ENCODE measurements at places on chromosomes 4 and X. TPM values are rescaled to one million over a fixed set of nuclear protein-coding genes. Genes with fewer than 3 reads are reported as not detected.

DNA sequence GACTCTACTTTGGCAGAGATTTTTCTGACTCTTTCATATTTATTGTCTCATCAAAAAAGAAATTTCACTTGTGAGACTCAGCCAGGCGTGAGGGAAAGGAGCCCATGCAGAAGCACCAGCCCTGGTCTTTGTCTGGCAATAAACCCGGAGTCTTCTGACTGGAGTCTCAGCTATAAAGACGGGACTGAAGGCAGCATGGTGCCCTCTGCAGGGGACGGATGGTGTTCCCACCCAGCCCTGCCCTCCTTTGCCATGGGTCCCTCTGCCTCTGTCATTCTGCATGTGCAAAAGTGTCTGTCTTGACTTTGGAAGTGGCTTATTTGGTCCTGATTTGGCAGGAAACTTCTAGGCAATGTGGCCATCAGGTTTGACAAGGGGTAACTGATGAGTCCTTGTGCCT, 14.2 kb downstream of the ZNF185 start:
- no peak for DNase-seq

DNA sequence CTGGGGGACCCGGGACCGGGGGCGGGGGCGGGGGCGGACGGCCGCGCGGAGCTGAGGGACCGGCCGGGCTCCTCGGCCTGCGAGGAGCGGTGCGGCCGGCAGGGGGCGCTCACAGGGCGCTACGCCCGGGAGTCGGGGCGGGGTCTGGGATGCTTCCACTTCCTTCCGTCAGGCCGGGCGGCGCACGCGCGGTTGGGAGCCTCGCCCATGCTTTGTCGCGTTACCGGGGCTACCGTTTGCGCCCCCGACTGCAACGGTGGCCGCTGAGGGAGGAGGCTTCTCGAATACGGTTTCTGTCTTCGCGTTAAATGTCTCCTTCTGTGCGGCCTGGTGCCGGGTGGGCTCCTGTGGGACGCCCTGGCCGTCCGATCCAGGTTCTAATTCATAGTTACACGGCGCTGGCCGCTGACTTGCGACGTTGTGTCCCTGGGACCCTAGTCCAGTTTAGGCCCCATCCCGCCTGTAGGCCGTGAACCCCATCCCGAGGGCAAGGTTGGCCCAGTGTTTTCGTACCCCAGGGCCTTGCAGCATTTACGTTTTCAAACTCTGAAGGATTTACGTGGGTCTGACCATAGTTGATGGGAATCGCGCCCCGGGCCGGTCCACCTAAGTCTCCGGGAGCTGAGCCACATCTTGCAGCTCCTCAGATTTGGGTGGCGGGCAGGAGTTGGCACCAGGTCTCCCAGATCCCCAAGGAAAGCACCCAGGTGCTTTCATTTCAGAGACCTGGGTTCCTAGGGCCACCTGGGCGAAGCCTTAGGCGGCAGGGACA, 549 bp downstream of the MSL3 start:
- peak; percentile 91 for DNase-seq

GRCh38 chr4:5812506-5813229, 80.2 kb downstream of the CRMP1 start:
- peak; percentile 17 for DNase-seq

DNA sequence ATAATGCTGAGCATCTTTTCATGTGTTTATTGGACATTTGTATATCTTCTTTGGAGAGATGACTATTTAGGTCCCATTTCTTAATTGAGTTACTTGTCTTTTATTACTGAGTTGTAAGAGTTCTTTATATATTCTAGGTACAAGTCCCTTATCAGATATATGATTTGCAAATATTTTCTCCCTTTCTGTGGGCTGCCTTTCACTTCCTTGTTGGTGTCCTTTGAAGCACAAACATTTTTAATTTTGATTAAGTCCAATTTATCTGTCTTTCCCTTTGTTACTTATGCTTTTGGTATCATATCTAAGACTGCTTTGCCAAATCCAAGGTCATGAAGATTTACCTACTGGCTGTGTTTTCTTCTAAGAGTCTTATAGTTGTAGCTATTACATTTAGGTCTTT, 113.2 kb downstream of the HNRNPD start:
- DNase-seq = no peak

GRCh38 chrX:48573690-48574269, 504 bp upstream of the RBM3 start:
- DNase-seq = no peak

DNA sequence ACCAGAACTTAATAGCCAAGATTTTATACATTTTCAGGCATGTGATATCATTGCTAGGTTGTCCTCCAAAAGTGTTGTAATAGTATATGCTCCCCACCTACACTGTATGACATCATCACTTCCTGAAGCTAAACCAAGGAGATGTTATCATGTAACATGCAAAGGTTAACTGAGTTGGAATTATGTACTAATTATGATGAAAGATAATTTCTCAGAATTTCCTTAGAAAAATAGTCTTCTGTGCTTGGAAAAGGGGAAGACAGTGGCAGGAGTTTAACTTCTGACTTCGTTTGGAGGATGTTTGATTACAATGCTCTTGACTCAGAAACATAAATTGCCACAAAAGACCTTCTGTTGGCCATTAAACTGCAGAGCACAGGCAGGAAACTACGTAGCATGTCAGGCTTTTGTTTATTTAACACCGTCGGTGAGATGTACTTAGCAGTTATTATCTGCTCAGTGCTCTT, 83.6 kb upstream of the GUCY1A1 start:
- peak; percentile 1 for DNase-seq

- no peak for DNase-seq
These were observed 37.3 kb upstream of the ARAF start for GRCh38 chrX:47523713-47524166.

DNA sequence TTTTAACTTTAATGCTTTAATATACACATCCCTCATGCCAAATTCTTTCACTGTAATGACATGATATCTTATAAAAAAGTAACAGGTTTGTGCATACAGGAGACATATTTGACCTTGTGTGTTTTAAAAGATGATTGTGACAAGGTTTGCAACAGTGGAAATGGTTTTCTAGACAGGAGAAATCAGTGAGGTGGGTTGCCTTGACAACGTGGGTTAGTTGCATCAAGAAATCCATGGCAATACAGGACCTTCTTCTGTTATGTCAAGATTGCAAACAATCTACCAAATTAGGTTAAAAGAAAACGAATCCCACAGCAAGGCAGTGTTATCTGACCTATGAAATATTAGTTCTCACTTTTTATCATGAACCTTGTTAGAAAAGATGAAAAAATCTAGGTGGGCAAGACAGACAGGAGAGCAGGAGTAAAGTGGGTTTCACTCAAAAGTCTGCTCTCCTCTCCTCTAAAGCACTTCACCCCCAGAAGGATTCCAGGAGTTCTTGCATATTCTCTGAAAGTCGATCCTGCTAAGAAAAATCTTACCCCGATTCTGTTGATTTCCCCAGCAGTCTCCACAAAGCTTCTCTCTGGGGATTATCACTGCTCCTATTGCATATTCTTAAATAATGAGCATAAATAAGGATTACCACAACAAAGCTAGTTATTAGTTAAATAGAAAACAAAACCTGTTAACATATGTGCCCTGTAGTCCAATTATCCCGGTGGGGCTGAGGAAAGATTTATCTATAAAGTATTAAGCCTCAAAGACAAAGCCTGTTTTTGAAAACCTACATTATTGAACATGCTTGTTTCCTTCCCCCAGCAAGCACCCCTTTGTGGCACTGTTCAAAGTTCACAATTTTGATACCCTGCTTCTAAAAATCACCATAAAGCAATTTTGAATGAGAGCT, 71.0 kb downstream of the TMA16 start:
- no peak for DNase-seq

- peak; percentile 9 for DNase-seq
These were observed at the start of gene CLTRN for GRCh38 chrX:15664487-15665444. Gene CLTRN (minus strand): TSS chrX:15664805. CDS start chrX:15664775, 30 bp downstream.

DNA sequence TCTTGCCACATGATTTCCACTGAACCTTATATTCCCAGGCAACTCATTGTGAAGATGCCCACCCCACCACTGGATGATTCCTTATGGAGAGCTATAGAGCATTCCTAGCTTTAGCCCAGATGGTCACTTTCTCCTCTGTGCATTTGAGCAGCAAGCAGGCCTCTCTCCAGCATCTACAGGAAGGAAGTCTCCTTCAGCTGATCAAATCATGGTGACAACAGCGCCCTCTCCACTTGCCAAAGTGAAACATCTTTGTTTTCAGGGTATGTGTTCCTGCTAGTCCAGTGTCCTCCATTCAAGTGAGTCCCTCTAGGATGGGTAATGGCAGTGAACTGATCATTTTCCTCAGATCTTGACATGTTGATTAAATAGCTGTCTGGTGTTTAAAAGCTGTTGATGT, 10.9 kb upstream of the SYTL5 start:
- no peak for DNase-seq

- peak; percentile 4 for DNase-seq
These were observed 4.6 kb upstream of the GPR34 start for GRCh38 chrX:41684138-41684537.

DNA sequence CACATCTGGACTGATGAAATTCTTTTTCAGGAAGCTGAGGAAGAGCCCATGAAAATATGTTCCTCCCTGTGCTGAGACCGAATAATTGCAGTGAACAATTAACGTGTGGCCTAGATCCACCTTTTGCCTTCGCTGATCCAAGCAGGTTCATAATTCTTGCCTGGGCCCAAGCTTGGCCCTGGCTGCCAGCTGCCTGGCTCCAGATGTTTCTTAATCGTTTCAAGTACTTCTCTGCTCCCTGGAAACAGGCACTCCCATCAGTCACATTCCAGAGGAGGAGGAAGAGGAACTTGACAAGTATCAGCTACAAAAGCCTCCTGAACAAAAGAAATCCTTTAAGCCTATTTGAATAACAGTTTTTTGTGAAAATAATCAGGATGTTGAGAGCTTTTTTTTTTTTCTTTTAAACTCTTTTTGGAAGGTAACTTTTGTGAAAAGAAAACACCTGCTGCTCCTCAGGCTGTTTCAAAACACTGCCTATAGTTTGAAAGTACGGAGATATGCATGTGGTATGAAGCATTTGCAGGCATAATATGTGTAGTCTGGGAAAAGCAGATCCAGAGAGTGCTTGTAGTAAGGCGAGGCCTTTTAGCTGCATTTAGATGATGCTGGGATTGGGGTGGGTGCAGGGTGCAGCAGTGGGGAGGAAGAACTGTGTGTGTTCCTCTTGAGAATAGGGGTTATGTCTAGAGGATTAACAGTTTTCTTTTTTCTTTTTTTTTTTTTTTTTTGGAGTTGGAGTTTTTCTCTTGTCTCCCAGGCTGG, 154.4 kb downstream of the PTTG2 start:
- DNase-seq = no peak

- no peak for DNase-seq
These were observed 43.4 kb upstream of the TRIM2 start for GRCh38 chr4:153160821-153161220.

DNA sequence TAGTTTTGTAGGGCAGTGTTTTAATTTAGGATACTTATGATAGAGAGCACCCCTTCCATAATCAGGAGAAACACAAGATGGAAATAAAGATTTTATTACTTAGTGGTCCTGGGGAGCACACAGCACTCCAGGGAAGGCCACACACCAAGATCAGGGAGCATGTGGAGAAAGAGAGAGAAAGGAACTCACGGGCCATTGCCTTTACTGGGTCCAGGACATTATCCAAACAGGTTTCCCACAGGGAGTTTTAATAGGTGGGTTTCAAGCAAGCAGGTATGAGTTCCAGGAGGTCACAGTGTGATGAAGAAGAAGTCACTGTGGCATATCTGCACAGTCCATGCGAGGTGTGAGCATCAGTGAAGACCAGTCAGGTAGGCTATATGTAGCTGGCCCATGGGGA, 46.8 kb downstream of the NFKB1 start:
- no peak for DNase-seq

GRCh38 chrX:131987252-131987651, 35.9 kb upstream of the STK26 start:
- no peak for DNase-seq

- no peak for DNase-seq
These were observed 530.1 kb downstream of the INPP4B start for GRCh38 chr4:142316025-142316424.

GRCh38 chrX:53048169-53049126, at the start of gene GPR173:
Gene GPR173 (plus strand): TSS chrX:53048789. CDS start chrX:53076622, 27,833 bp downstream.
- no peak for DNase-seq

DNA sequence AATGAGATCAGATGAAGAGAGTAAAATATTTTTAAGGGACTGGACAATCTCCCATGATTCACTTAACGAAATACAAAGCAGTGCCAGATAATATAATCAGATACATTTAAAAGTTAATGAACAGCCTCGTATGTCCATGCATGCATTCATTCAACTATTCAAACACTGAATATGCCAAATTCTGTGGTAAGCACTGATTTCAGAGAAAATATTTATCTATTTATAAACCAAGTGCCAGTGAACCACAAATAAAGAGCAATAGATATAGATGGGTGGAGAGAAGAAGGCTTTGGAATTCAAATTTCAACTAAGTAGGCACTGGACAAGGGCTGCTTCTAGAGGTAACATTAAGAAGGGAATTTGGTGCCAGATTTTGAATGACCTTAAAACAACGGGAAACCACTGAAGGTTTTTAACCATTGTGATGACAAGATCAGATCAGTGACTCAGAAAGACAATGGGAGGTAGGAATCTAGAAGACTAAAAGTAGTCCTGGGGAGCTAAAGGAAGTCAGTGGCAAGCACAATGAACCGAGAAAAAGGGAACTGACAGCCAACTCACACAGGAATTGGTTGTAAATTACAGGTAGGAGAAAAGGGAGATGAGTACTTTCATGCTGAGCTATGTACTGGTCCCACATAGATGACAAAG, 14.2 kb downstream of the ELOVL6 start:
- no peak for DNase-seq

- DNase-seq = no peak
These were observed 12.5 kb downstream of the SOX3 start for GRCh38 chrX:140492066-140492994.

DNA sequence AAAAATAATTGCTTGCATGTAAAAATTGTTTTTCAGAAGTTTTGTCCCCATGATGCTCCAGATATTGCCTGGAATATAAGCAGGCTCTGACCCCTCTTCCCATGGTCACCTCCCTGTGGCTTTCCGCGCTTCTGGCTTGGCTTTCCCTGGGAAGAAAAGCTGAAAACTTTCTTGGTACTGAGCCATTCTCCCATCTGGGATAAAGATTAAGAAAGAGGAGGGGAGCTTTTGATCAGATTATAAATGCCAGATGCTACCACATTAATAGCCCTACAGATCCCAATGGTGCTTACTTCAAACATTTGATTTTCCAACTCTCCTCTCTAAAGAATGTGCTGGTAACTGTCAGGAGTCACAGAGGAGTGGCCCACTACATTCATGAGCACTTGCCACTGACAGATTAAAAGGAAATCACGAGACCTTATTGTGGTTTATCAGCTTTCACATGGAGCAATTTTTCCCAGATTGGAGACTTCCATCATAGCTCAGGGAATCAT, 54.4 kb upstream of the GAB1 start:
- DNase-seq = no peak

SUPT20HL1 gene
- total RNA-seq = not detected

TREX2 gene
- total RNA-seq = 2.0 TPM

WFS1 gene
- total RNA-seq = 23.4 TPM

RASSF6 gene
- total RNA-seq = 12.8 TPM

MAGEB3 gene
- total RNA-seq = not detected

GABRB1 gene
- total RNA-seq = not detected

SCOC gene
- total RNA-seq = 70.1 TPM

CLNK gene
- not detected for total RNA-seq

PCDH19 gene
- total RNA-seq = 0.02 TPM

FHIP1A gene
- 19.3 TPM for total RNA-seq

CCKAR gene
- not detected for total RNA-seq

FAM133A gene
- not detected for total RNA-seq

PABPC1L2A gene
- not detected for total RNA-seq

FAM9B gene
- 0.69 TPM for total RNA-seq
